ENCODE measurements at places on chromosomes 12 and 14.
A peak's percentile ranks its signal among the peaks of the same experiment; 100 is the strongest.

DNA sequence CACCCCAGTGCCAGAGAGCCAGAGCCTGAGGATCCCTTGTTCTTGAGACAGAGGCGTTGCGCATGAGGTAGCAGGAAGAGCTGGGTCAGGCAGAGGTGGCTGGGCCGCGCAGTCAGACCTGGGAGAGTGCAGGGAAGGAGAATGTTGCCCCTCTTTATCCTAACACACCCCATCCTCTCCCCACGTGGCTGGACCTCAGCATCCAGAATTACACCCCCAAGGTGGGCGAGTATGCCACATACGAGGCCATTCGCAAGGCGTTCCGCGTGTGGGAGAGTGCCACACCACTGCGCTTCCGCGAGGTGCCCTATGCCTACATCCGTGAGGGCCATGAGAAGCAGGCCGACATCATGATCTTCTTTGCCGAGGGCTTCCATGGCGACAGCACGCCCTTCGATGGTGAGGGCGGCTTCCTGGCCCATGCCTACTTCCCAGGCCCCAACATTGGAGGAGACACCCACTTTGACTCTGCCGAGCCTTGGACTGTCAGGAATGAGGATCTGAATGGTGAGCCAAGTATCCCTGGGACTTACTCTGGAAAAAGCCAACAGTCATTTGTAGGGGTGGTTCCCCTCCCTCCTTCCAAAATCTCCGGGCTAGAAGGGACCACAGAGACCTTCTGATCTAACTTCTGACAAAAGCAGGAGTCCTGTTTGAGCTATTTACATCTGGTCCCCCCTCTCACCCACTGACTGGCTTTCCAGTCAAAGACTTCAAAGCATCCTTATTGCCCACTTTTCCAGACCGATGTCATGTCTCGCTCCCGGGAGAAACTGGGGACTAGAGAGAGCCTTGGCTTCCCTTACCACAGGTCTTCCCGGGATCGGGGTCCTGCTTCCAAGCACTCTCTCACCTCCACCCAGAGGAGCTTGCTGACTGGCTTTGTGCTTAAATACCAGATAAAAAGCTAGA is 6.1 kb downstream of the MMP14 start:
- no peak for DNase-seq

DNA sequence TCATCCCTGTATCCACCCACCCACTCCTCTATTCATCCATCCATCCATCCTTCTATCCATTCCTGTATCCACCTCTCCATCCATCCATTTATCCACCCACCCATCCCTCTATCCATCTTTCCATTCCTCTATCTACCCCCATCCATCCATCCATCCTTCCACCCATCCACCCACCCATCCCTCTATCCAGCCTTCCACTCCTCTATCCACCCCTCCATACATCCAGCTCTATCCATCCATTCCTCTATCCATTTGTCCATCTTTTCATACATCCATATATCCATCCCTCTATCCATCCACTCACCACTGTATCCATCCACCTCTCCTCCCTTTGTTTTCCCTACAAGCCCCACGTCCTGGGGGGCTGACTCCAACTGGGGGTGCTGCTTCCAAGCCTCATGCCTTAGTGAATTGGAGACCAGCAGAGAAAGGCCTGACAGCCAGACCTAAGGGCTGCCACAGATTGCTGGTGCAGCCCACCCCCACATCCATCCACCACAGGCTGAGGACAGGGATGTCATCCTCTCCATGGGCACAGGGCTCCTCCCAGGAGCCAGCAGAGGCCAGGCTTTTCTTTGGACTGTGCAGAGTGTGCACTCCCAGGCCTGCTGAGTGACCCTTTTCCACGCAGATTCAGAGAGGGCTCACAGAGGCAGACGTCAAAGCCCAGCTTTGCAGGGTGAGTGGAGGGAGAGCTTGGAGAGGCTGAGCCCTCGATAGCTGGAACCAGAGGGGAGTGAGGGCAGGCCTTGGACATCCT is 18.9 kb upstream of the GPR132 start:
- DNase-seq = no peak

- DNase-seq = peak; percentile 51
Observed at GRCh38 chr14:64823305-64823861, 56.3 kb downstream of the SPTB start.

GRCh38 chr12:95099270-95099790 is 25.9 kb upstream of the NR2C1 start:
- DNase-seq = no peak

DNA sequence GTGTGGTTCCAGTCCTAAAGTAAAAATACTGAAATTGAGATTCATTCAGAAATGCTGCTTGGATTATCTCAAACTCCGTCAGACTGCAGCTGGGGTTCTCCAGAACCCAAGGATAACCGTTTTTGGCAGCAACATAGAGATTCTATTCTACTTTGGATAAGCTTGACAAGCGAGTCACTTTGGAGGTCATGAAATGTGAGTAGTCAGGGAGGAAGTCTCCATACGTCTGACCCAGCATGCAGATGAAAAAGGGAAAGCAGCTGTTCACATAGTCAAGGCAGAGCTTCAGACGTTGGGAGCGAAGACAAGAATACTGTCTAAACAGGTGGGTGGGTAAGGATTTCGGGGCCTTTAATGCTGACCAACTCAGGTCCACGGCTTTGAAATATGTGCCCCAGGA is 14.9 kb upstream of the HSP90B1 start:
- no peak for DNase-seq

DNA sequence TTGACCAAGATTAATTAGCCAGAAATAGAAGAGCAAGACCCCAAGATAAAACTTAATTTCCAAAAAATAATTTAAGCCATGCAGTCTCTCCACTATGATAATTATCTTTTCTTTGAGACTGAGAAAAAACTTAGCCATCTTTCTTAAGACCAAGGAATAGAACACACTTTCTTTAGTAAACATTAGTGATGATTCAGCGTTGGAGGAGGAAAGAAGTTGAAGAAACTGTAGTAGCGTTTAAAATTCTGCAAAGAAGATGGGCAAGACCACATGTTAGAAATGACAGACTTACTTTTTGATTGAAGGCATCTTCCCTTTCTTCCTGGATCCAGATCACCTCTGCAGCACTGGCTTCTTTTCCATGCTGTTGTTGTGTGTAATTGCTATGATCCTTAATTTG is 124.8 kb upstream of the RASSF8 start:
- DNase-seq = no peak

GRCh38 chr12:32047357-32048212 is 59.1 kb upstream of the BICD1 start:
- DNase-seq = no peak

DNA sequence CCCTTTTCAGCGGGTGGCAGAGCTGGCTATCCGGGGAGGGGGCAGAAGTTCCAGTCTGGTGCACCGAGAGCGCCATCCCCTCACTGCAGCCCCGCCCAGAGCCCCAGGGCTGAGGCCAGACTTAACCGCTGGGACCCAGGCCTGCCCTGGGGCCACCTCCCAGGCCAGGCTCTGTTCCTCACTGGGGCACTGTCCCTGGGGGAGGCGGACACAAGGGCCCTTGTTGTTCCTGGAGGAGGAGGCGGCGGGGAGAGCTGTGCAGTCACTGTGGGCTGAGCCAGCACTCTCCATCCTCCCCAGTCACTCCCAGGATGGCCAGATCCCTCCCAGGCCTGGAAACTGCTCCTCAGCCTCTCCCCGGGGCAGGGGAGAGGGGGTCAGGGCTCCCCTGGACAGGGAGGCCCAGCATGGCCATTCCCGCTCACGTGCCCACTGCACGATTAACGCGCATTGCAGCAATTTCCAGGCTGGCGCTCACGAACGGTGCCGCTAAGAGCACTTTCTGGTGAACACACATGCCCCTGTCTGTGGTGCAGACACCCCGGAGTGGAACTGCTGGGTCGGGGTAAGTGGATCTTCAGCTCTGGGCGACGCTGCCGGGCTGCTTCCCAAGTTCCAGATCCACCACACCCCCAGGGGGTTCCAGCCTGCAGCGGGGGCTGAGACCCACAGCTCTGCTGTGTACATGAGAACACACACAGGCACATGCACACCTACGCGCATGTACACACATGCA is 89.8 kb upstream of the SFSWAP start:
- DNase-seq = no peak

- DNase-seq = no peak
Observed at GRCh38 chr12:58421990-58422389, 480.6 kb downstream of the ATP23 start.

GRCh38 chr12:2137711-2138110 is 84.9 kb downstream of the CACNA1C start:
- DNase-seq = no peak

- peak; percentile 63 for DNase-seq
Observed at GRCh38 chr12:107092669-107093416, 506 bp downstream of the CRY1 start.

GRCh38 chr14:63387711-63388110 is 69.0 kb upstream of the GPHB5 start:
- no peak for DNase-seq

GRCh38 chr14:72636094-72636493 is 257.8 kb downstream of the DPF3 start:
- DNase-seq = no peak

- DNase-seq = no peak
Observed at GRCh38 chr12:7833831-7834230, 38.9 kb downstream of the SLC2A14 start.

GRCh38 chr14:67516676-67517075 is 16.4 kb upstream of the PLEKHH1 start:
- DNase-seq = no peak

GRCh38 chr12:31929027-31929526 is 30.1 kb upstream of the RESF1 start:
- DNase-seq = peak; percentile 3

DNA sequence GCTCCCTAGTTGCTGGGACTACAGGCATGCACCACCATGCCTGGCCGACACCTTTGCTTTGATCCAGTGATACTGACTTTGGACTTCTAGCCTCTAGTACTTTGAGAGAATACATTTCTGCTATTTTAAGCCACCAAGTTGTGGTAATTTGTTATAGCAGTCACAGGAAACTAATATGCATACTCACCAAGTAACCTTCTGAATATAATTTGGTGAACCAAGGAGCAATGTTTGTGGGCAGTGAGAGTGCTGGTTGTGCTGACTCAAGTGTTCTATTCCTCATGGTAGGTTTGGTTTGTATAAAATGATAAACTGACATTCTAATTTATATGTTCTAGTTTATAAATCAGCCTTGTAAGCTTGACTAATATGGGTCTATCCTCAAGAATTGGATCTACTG is 42.4 kb upstream of the MMP19 start:
- DNase-seq = no peak

- DNase-seq = no peak
Observed at GRCh38 chr14:99407416-99407815, 73.2 kb downstream of the SETD3 start.

GRCh38 chr14:80260645-80261044 is 49.3 kb upstream of the DIO2 start:
- no peak for DNase-seq

DNA sequence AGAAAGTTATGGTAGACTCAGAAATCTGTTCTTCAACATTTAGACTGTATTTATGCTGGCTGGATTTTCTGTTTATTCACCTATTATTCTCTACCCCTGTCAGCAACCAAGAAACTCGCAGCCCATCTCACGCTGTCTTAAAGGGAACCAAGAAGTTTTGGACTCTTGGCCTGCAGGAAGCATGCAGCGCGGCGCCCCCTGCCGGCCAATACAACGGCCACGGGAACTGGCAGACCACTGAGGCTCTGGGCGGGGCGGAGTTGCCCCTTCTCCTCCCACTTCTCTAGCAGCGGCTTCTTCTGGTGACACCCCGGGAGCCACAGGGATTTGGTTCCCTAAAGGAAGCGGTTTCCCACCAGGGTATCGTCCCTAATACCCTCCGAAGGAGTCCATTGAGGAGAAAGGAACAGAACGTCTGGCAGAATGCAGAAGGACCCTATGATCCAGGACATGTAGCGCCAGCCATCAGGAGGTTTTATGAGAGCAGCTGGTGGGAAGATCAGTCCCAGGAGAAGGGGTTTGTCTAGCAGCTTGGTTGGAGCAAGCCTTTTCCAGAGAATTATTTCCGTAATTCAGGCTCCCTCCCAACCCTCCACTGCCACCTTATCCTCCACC is 21.0 kb upstream of the RNASE2 start:
- DNase-seq = peak; percentile 5

- DNase-seq = no peak
Observed at GRCh38 chr14:32648434-32648833, 290.2 kb upstream of the NPAS3 start.

DNA sequence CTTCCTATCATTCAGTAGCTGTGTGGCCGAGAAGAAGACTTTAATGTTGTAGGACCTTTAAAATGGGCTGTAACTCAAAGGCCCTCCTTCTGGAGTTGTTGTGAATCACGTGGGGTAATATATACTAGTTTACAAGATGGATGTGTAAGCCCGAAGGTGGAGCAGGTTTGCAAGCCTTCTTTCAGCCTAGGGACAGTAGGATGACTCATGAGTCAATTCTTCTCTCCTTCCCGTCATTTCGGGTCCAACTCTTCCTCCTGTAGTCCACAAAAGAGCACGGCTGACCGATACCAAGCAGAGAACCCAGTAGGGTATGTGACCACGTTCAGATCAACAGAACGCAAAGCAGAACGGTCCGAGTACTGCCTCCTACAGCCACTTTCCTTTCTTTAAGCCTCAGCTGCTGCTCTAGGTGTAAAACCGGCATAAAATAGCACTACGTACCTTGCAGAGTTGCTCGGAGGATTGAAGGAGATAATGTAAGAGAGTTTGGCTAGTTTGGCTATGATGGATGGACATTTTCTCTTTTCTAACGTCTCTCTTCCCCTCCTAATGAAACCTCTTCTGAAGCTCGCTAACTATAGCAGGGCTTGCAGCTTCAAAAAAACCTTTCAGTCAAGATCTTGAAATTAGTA is 1.3 kb upstream of the RASSF3 start:
- DNase-seq = no peak
